ENCODE measurements at places on chromosomes 13 and 19.

DNA sequence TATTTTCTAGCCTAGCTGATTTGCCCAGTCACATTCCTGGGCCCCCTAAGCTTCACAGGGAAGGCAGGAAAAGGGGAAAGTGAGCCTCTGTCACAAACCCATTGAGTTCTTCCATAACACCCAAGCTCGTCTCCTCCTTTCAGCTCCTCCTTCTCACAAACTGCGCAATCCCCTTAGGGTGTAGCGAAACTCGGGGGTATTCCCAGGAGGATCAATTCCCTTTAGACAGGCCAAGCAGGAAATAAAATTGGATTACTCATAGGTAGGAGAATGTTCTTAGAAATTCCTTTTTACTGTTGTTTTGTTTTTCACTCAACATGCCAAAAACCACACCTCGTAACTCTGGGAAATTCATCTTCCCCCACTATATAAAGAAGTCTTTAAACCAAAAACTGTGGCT is 139.3 kb downstream of the IRS2 start:
- no peak for DNase-seq

DNA sequence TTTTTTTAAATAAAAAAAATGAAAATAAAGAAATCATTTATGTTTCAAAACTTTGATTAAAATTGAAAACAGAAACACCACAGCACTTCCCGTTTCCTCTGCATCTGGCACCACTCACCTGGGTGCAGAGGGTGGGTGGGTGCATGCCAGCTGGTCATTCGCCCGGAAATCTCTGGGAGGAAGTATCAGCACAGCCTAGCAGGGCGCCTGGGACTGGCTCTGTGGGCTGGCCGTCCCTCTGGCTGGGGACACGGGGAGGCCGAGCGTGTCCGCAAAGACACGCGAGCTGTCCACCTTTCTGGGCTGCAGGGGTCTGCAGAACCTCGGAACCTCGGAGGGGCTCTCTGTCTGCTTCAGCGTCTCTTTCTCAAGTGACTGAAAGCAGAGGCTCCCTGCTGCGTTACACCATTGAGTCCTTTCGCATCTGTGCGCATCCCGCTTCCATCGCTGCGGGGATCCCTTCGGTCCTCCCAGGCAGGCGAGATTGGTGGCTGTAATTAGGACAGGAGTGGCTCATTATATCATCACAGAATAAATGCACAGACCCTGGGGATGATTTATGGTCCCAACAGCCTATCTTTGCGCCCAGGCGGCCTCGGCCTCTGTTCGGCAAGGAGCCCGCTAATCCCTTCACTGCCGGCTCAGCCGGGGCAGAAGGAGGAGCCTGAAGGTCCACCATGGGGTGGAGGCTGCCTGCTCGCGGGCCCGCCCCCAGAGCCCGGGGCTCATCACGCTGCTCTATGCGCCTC is 17.2 kb downstream of the CRTC1 start:
- peak; percentile 40 for DNase-seq

DNA sequence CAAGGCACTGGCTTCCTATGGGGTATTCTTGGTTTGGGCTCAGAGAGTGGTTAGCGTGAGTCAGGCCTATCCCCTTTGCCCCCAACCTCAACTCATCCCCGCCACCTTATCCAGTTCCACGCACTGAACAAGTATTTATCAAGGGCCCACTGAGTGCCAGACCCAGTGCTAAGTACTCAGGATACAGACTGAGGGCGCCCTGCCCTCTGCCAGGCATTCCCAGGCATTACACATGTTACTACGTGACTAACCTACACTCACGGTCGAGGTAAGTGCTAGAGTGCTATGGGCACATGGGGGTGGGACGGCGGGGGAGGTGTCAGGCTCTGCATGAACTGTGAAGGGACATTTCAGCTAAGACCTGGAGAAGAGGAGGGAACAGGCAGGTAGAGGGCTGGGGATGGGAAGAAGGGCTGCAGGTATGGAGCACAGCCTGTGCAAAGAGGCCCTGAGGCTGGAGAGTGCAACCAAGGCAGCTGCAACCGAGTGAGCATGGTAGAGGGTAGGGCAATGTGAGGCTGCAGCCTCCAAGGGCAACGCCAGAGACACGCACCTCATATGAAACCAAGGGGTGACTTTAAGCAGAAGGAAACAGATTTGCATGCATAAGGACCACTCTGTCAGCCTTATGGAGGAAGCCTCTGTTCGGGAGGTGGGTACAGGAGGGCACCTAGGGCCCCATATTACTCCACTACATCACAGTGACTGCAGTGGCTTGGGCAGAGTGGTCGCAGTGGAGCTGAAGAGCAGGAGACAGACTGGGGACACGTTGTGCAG is 22.5 kb downstream of the DHRS12 start:
- no peak for DNase-seq

DNA sequence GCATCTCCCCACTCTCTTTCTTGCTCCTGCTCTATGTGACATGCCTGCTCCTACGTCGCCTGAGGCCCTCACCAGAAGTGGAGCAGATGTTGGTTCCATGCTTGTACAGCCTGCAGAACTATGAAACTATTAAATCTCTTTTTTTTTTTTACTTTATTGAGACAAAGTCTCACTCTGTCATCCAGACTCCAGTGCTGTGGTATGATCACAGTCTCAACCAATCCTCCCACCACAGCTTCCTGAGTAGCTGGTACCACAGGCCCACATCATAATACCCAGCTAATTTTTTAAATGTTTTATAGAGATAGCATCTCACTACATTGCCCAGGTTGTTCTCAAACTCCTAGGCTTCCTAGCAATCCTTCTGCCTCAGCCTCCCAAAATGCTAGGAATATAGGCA is 1067.7 kb downstream of the PCDH9 start:
- DNase-seq = no peak

DNA sequence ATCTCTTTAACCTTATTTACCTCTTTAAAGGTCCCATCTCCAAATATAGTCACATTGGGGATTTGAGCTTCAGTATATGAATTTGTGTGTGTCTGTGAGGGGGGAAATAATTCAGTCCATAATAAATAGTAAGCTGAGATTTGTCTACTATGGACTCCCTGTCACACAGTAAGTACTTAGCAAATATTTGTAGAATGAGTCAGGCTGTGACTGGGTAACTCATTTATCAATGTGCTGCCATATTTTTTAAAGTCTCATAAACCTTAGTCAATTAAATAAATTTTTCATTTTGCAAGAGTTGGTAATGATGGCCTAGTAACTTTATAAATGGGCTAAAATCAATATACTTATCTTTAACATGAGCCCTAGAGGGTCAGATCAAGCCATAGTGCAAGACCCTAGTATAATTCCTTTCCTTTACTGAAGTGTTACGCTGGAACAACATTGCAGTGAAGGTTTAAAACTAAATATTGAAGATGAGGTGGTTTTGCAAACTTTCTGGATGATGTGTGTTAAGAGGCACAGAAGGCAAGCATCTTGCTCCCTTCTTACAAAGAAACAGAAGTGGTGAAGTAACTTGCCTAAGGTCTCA is 305.1 kb downstream of the KCNRG start:
- peak; percentile 32 for DNase-seq

DNA sequence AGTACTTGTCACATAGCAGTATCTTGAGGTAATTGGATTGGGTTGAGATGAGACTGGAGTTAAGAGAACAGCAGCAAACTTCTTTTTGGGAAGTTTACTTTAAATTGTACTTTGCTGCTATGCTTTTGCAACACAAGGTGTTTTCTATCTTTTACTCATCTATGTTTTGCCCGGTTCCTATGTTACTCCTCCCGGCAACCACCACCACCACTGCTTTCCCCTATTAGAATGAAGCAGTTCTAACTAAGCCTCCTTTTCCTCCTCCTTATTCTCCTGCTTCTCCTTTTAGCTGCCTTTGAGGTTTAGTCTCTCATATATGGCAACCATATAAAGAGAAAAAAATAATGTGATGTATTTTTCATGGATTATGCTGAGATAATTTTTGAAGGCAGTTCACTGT is 233.5 kb downstream of the ITGBL1 start:
- DNase-seq = no peak

GRCh38 chr19:4635754-4636116 is 3.6 kb upstream of the TNFAIP8L1 start:
- DNase-seq = no peak

All from GM04504 (cell line).